ENCODE measurements at places on chromosomes 5 and 9.

- no peak for DNase-seq
Observed at GRCh38 chr5:179873588-179874110, 15.0 kb upstream of the MRNIP start.

DNA sequence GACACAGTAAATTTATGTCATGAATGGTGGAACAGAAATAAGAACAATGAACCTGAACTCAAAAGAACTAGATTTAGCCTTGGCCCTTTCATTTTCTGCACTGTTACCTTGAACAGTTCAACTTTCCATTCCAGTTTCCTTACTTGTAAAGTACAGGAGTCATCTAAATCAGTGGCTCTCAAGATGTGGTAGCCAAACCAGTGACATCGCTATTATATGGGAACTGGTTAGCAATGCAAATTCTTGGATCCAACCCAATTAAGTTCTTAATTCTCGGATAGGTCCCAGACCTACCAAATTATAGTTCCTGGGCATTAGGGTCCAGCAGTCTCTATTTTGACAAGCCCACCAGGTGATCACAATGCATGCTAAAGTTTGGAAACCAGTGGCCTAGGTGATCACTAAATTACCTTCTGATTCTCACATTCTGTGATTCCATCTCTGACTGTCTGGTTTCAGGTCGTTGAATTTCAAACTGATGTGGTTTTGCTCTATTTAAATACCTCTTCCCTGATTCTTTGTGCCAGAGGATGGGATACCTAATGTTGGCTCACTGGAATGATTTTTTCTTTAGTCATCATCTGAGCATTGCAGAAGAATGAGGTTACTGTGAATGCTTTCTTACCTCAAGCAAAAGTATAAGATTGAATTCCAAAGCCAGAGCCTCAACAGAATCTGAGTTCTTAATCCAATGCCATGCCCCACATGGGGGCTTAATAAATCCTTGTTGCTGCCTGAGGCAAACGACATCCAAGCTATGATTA lies 253.8 kb downstream of the ENC1 start:
- DNase-seq = no peak

- no peak for DNase-seq
Observed at GRCh38 chr9:130905902-130906734, 9.5 kb upstream of the QRFP start.

- DNase-seq = no peak
Observed at GRCh38 chr9:130535818-130536521, 43.4 kb upstream of the FUBP3 start.

DNA sequence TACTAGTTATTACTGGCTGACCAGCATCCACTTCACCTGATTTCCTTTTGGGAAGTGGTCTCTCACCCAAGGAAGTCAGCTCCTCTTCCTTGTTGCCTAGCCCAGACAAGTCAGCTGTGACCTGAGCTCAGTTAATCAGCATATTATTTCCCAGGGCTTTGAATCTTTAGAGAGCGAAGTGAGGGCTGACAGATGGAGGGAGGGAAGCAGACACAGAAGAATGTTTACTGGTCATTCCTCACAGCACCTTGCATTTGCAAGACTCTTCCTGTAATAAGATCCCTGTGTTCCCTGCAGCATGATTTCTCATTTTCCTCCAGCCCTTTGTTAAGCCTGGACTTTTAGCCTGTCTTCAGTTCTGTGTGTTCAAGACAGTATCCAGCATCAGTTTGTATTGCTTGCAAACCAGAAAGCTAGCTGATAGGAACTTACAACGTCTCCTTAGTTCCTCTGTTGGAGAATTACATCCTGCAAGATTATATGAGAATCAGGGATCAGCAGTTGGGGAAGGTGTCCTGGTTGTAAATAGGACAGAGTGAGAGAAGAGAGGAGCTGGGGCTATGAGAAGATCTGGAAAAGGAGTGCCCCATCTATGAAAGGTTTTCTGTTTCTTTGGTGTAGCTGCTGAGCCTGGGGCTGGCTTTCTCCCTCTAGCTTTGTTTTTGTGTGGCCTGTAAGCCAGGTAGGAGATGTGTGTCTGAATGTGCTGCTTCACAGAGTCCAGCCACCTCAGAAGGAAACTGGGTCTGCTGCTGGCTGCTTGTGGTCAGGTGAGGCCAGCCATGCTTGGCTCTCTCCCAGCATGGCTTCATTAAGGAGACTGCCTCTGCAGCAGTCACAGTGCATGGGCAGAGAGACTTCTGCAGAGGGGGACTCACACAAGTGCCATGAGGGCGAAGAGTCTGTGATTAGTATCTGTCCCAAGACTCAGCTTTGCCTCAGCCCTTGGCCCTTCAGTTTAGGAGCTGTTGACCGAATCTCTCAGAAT lies 50.3 kb downstream of the MAN2A1 start:
- DNase-seq = no peak

DNA sequence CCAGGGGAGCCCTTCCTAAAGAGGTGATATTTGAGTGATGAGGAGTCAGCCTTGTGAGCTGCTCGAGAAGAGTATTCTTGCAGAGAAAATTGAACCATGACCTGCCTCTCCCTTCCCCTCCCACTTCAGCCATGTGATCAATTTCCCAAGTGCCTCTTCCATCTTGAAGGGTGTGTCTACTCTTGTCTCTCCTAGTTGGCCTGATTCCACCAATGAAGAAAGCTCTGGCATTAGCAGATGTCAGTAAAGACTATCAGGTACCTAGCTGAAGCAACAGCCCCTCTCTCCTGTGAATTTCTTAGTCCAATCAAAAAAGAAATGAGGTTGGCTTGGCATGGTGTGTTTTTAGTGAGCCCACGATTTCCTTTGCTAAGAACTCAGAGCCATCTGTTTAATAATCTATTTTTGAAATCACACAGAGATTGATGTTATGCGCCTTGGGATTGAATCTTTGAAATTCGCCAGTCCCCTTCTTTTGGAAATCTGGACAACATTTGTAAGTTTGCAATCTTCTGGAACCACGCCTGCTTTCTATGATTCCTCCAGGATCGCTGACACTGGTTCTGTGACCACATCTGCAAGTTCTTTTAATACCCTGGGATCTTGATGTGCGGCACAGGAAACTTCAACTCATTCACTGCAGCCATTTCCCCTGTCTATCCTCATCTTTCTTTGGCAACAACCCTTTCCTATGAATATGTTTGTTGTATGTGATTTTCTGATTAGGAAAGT lies 404.6 kb downstream of the DMRT2 start:
- DNase-seq = no peak

All from C1 segment of cervical spinal cord (tissue), 14 donors.